Fibroblast of the conjunctiva (primary cell): ENCODE measurements at places on chromosomes 5 and 9.

DNA sequence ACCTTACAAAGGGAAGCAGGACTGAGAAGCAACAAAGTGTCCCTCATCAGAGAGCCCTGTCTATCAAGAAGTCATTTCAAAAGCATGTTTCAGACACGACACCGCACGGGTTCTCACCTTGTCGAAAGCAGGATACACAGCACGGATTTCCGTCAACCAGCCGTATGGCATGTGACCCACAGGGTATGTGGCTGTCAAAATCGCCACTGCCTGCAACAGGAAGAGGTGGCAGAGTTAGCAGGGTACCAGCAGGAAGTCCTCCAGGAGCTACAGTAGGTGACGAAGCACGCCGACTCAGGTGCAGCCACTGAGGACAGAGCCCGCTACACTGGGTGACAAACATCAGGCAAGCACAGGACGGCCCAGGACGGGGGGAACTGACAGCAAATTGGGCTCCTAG, 81.2 kb downstream of the OTULIN start:
- no peak for DNase-seq

- no peak for DNase-seq
These were observed 84.1 kb downstream of the ACTBL2 start for GRCh38 chr5:57398413-57399093.

DNA sequence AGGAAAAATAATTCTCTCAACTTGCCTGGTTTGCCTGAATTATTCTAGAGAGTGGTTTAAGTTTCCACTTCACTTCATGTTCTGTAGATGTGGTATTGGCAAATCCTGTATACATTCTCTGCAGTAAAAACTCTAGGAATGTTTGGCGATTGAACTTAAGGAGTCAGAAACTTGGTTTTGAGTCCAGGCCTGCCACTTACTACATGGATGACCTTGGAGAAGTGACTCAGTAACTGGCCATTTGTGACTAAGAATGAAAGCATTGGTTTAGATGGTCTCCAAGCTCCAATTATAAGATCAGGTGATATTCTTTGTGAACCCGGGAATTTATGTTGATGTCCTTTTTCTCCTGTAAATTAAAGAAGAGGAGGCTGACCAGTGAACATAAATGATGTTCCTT, 233.8 kb downstream of the GAS1 start:
- no peak for DNase-seq

DNA sequence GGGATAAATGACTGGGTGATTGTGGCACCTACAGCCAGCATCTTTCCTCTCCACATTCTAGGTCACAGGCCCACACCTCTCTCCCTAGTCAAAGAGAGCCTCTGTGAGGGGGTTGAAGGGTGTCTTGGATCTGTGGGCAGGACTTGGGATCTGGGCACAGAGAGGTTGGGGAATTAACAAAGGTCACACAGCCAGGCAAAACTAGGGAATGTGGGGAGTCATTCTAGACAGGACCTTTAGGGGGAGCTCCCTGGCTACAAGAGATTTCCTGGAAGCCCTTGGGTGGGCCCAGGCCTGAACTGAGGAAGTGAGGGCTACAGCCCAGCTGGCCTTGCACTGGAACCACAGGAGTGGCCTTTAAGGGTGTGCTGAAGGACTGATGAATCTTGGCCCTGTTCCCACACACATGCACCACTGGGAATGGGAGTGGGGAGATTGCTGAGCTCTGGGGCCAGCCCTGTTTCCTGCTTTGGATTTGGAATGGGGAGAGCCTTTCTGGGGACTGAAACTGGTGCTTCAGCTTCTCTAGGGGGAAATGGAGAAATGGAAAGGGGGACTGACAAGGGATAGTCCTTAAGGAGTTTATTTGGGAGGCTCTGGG, 12.4 kb upstream of the CXXC5 start:
- DNase-seq = peak; percentile 90

GRCh38 chr5:1912951-1913565, 30.3 kb upstream of the IRX4 start:
- DNase-seq = no peak

DNA sequence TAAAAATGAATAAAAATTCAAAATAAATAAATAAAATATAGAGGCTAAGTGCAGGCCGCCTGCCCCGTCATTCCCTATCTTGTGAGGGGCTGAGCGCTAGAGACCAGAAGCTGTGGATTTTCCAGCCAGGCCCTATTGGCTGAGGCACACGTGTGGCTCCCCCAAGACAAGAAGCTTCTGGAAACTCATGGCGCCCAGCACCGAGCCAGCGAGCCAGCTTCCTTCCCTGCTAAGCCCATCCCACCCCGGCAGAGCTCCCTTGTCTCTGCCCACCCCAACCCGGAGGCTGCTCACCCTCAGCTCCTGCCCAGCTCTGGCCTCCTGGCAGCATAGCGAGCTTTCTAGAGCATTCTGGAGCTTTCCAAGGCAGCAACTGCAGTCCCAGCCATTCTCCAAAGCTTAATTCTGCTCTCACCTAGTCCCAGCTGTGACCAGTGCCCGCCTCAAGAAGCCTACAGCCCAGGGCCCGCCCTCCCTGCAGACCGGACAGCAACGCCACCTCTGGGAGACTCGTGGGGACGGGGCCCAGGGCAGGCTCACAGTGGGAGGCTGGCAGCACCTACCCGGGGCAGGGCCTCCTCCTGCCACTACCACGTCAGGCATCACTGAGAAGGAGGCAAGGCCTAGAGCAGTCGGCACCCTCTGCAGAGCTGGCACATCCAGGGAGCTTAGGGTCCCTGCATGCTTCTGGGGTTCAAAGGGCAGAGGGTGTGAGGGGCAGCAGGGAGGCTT, 23.2 kb upstream of the TMEM250 start:
- DNase-seq = no peak

GRCh38 chr5:76691467-76692273, 24.3 kb upstream of the F2R start:
- DNase-seq = no peak

DNA sequence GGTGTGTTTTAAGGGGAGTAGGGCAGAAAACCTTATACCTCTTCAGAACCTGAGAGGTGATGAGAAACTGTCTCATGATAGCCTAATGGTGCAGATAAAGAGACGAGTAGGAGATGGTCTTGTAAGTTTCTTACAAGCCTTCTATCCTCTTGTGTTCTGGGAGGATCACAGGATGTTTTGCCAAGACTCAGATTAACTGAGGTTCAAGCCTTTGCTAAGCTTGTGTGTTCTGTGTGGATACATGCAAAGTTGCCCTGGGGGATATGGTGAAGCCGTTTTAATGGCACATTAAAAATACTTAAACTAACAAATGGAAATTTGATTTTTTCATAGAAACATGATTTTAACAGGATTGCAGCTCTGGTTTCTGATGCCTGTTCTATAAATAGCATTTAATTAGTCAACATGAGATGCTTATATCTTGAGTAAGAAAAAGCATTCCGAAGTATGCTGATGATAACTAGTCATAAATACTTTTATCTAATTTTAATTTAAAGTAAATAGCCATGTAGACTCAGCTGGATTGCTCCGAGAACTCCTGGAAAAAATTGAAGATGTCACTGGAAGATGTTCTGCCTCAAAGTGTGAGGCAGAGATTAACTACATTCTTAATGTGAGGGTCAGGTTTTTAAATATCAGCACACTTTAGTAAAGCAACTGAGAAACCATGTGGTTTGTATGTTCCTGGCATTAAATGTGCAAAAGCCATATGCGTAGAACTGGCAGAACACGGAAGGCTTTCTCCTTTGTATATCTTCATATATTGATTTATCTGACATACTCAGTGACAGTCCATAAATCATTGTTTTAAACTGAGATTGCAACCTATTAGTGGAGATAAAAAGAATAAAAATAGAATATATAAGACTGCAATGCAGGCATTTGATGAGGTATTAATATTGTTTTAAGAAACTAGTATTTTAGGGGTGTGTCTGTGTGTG, 53.7 kb downstream of the IPO11 start:
- no peak for DNase-seq
